ENCODE measurements at places on chromosomes 12 and 14.

DNA sequence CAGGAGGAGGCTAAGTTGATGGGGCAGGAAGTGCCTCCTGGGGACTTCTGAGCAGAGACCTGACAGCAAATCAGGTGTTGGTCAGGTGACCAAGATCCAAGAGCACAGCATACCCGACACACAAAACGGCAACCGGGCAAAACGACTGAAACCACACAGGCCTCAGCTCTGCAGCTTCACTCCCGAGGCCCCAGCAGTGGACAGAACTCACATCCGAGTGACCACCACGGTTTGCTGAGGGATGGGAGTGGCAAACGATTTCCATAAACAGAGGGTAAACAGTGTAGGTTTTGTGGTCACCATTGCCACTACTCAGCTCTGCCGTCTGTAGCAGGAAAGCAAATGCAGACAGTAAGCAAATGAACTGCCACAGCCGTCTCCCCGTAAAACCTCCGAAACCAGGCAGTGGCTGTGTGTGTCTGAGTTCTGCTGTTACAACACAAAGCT is 14.4 kb downstream of the CHFR start:
- DNase-seq = no peak

- DNase-seq = no peak
These were observed 3.3 kb downstream of the PPP1R3E start for GRCh38 chr14:23299211-23299957.

GRCh38 chr14:103731916-103732867 is 16.6 kb downstream of the ZFYVE21 start:
- DNase-seq = no peak

- no peak for DNase-seq
These were observed 6.6 kb upstream of the ABCD2 start for GRCh38 chr12:39626033-39626814.

GRCh38 chr14:72970058-72970630 is 43.9 kb downstream of the DCAF4 start:
- no peak for DNase-seq

All from HuH-7.5 (cell line).